Right lobe of liver (tissue), 6 donors: ENCODE measurements at places on chromosomes 12 and 14. TPM values are rescaled to one million over a fixed set of nuclear protein-coding genes. Genes with fewer than 3 reads are reported as not detected.

The RND1 gene
- total RNA-seq = 30.1 TPM

The SERPINA1 gene
- total RNA-seq = 36,216 TPM

DNA sequence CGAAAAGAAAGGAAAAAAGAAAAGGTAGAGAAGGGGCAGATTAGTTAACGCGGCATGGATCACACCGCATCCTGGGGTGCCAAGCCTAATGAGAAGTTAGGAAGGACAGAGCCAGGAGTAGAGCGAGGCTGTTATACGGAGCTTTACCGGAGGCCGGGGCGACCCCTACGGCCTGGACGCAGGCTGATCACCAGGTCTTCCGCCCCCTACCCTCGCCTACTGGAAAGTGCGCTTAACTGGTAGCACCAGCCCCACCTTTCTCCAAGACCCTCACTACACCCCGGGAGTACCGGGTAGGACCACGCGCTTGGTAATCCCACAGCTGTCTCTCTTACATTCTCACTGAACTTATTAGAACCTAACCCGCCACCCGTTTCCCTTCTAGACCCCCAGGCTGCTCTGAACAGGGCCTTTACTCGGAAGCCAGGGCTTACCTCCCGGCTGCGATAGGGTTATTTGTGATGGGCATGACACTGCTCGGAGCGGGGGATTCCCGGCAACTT is 33.8 kb downstream of the WBP11 start:
- no peaks in the 10 kb centered on the region for H3K27me3 ChIP-seq
- DNase-seq = peak; percentile 53
- no peaks in the 10 kb centered on the region for H3K4me1 ChIP-seq
- peak overlapping the region; percentile 78 for H3K4me3 ChIP-seq
- peak overlapping the region; percentile 98 for H3K27ac ChIP-seq

- no peak for DNase-seq
- H3K36me3 ChIP-seq = no peaks in the 10 kb centered on the region
- no peak overlapping the region for H3K27ac ChIP-seq
- H3K27me3 ChIP-seq = no peaks in the 10 kb centered on the region
Measured at GRCh38 chr14:100070310-100070709, 5.1 kb downstream of the EVL start.

- no peaks in the 10 kb centered on the region for H3K27me3 ChIP-seq
- H3K4me3 ChIP-seq = no peak overlapping the region
- peak overlapping the region; percentile 3 for H3K27ac ChIP-seq
Measured at GRCh38 chr14:72776701-72777261, 117.1 kb downstream of the DPF3 start.

DNA sequence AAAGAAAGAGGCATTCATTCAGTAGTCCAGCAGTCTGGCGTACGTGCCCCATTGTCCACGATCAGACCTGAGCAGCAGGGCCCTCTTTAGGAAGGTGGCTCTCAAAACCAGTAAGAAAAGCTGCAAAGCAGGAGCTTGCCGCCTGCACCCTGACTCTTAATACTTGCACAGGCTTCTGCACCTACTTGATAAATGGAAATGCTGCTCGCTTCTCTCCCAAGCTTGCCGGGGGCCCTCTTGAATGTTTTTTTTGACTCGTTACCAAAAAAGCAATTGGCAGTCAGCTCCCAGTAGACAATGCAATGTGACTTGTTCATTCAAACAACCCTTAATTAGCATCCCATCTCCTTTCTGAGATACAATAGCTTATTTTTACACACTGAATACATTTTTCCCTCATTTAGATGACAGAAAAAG is 27.2 kb upstream of the PTPRB start:
- no peaks in the 10 kb centered on the region for H3K27me3 ChIP-seq
- no peaks in the 10 kb centered on the region for H3K4me1 ChIP-seq
- no peak for DNase-seq
- no peaks in the 10 kb centered on the region for H3K36me3 ChIP-seq

DNA sequence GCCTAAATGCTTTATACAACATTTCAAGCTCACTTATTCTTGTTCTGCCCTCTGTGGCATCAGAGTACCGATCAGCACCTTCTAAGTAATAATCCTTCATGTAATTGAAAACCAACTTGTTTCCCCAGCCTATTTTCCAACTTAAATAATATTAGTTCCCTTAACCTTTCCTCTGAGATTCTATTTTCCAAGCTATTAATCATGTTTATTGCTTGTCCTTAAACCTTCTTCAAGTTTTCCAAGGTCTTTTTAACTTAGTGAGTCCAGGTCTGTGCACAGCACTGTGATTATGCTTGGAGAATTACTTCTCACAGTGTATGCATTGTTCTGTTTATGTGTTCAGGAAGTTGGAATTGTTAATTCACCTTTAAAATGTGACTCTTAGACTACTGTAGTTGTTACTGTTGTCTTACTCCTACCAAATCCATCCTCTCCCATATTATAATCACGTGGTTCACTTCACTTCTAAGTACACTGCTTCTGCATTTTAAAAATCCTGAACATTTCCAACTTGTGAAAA is 1039.3 kb upstream of the FOXG1 start:
- no peaks in the 10 kb centered on the region for H3K4me1 ChIP-seq
- H3K27ac ChIP-seq = no peak overlapping the region
- no peaks in the 10 kb centered on the region for H3K36me3 ChIP-seq

DNA sequence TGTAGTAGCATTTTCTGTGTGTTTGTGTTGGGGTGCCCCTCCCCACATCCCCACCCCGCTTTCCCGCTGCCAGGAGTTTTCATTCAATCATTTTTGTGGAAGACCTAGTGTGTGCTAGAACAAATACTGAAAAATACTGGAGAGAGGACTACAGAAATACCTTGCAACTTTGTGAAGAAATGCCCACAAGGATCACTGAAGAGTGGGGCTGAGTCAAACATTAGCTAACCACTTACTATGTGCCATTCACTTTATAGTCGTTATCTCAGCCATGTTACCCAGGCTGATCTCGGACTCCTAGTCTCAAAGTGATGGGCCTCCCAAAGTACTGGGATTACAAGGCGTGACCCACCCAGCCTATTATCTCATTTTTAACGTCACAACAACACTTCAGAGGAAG is 559 bp upstream of the LMBR1L start:
- no peaks in the 10 kb centered on the region for H3K36me3 ChIP-seq
- H3K4me1 ChIP-seq = no peaks in the 10 kb centered on the region
- peak overlapping the region; percentile 92 for H3K4me3 ChIP-seq
- peak overlapping the region; percentile 20 for H3K27ac ChIP-seq
- no peaks in the 10 kb centered on the region for H3K27me3 ChIP-seq

DNA sequence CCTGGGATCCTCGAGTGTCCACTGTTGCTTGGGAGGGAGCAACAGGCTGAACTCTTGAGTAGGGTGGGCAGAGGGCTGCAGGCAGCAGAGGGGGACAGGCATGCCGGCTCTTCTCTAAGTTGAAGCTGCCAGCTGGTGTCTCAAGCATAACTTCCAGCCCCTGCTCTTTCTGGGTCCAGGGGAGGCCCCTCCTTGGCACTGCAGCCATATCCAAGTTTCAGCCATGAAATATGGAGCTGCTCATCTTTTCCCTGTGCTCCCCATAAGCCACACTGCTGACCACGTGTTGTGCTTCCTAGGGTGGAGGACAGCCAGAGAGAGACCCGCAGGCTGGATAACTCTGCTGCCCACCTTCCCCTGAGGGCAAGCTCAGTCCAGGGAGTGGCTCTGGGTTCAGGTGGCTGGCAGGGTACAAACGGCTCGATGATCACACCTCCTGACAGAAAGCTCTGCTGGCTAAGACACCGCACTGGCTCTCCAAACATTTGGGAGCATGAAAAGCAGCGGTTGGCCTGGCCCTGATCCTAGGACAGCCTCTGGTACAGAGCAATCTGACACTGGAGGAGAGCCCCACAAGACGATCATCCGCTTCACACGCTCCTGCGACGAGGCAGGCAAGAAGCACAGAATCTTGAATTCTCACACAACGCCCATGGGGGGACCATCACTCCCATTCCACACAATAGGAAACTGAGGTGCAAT is 79.6 kb downstream of the PITPNM2 start:
- no peaks in the 10 kb centered on the region for H3K36me3 ChIP-seq
- peak; percentile 83 for DNase-seq
- H3K27me3 ChIP-seq = no peaks in the 10 kb centered on the region
- no peak overlapping the region for H3K4me3 ChIP-seq
- peak overlapping the region; percentile 83 for H3K27ac ChIP-seq
- H3K4me1 ChIP-seq = peaks cover 16% of the 10 kb centered on the region

The GDF3 gene
- not detected for total RNA-seq

DNA sequence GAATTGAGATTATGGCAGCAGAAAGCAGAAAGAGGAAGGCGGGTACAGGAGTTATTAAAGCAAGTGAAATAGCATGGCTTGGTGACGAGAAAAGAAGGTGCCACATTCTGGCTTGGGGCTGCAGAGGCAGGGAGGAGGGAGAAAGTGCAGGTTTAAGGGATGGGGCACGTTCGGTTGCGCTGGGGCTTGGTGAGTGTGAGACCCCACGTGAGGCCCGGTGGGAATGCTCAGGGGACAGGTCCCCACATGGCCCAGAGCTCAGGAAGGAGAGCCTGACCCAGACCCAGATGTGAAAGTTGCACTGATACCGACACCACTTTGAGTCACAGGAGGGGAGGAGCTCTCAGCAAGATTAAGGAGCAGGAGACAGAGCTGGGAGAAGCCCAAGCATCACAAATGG is 187.1 kb downstream of the PIWIL1 start:
- DNase-seq = no peak
- no peak overlapping the region for H3K27ac ChIP-seq
- no peaks in the 10 kb centered on the region for H3K27me3 ChIP-seq

- no peak overlapping the region for H3K27ac ChIP-seq
- no peak overlapping the region for H3K4me3 ChIP-seq
- peak; percentile 23 for DNase-seq
Measured at GRCh38 chr12:127559349-127560040, 707.5 kb upstream of the TMEM132C start.

DNA sequence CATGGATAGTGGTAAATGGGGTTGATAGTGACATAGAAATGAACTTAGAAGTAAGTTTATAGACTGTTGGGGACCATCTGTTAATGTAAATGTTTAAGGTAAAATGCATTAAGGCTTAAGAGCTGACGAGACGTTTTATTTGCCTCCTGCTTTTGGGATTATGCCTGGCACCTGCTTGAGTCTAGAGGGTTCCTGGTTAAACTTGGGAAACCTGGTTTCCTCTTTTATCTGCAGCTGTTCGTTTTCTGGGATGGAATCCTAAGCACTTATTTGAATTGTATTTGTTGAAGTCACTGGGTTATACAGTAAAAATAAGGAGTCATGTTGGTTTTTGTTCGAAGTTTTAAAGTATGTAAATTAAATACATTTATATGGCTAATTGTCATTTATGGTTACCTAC is 914.7 kb downstream of the NRXN3 start:
- no peaks in the 10 kb centered on the region for H3K4me1 ChIP-seq
- no peaks in the 10 kb centered on the region for H3K27me3 ChIP-seq
- no peaks in the 10 kb centered on the region for H3K36me3 ChIP-seq
- DNase-seq = no peak
- no peak overlapping the region for H3K27ac ChIP-seq

DNA sequence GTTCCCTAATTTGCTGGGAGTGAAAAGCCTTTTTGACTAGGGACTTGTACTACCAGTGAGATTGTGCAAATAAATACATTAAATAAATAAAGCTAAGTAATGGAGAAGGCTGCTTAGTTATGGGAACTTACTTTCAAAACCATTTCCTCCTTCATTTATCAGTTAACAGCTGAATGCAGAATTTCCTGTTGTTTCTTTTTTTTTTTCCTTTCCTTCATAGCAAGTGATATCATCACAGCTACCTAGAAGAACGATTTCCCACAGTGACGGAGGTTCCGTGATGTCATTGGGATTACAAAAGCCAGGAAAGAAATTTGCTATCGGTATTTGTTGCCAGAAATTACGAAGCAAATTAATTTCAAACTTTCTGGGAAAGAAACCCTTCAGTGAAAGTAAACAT is 42.1 kb upstream of the SOCS2 start:
- no peaks in the 10 kb centered on the region for H3K4me1 ChIP-seq
- no peaks in the 10 kb centered on the region for H3K36me3 ChIP-seq
- H3K27me3 ChIP-seq = no peaks in the 10 kb centered on the region

DNA sequence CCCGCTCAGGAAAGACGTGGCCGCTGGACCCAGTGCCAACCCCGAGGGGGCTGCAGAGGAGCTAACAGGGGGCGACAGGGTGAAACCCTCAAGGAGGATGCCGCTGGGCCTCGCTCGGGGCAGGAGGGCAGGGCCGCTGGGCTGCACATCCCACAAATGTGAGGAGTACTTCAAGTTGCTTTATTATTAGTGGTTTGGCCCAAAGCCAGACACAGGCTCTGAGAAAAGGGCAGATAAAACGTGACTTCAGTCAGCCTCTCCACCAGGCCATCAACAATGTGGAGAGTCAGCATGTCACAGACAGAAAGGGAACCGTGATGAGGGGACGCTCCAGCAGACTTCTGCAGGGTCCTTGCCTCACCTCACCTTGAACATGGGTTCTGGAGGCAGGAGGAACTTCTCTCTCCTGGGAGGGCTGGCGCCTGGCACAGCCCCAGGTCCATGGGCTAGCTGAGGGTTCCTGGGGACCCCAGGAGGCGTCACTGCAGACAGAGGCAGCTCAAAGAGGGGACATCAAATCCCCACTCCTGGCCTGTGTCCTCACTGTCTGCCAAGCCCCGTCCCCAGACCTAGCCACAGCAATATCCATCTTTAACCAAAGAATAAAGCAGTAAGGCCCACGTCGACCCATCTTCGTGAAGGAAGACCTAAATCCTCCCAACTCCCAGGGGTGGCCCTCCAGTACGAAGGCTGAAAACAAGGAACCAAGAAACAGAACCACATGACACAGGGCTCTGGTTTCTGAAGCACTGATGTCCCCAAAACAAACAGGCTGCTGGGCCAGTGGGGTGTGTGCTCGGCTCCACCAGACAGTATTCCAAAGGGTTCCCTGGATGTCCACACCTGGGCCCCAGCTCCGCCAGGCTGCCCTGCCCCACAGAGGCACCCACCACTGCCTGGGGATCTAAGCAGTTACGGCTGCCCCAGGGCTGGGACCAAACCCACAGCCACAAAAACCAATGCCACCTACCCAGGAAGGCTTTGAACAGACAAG is 35.1 kb downstream of the CCDC85C start:
- no peaks in the 10 kb centered on the region for H3K36me3 ChIP-seq
- H3K27ac ChIP-seq = peak overlapping the region; percentile 93
- no peak overlapping the region for H3K4me3 ChIP-seq
- no peaks in the 10 kb centered on the region for H3K27me3 ChIP-seq
- no peak for DNase-seq

DNA sequence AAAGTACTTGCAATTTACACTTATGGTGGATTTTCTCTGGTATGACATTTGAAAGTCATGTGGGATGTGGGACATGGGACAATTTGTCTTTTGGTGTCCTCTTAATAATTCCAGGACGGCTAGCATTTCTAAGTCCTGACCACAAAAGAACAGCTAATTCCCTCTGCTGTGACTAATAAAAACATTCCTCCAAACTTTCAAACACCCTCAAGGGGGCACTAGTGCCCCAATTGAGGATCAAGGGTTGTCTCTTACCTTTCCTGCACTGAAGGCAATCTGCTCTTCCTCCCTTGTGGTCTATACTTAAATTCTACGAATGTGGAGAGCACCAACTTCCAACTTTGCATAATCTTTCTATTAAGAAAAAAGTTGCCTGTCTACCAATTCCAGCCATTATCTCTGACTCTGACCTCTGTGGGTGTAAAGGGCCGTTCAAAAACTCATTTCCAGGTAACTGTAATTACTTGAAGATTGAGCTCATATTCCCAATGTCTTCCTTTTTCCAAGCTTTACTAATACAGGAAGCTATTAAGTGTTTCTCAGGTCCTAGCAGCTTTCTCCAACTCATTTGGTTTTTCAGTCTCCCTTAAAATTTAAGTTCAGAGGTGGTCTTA is 210.2 kb downstream of the PTPRO start:
- DNase-seq = no peak
- no peaks in the 10 kb centered on the region for H3K27me3 ChIP-seq
- H3K4me1 ChIP-seq = no peaks in the 10 kb centered on the region
- H3K27ac ChIP-seq = no peak overlapping the region
- H3K4me3 ChIP-seq = no peak overlapping the region
